Iris pigment epithelial cell (primary cell): ENCODE measurements at places on chromosomes 2 and 18.

GRCh38 chr18:38454764-38455469 lies 889.3 kb upstream of the CELF4 start:
- DNase-seq, result no peak

GRCh38 chr2:113780472-113780871 lies 24.0 kb upstream of the SLC35F5 start:
- no peak for DNase-seq

DNA sequence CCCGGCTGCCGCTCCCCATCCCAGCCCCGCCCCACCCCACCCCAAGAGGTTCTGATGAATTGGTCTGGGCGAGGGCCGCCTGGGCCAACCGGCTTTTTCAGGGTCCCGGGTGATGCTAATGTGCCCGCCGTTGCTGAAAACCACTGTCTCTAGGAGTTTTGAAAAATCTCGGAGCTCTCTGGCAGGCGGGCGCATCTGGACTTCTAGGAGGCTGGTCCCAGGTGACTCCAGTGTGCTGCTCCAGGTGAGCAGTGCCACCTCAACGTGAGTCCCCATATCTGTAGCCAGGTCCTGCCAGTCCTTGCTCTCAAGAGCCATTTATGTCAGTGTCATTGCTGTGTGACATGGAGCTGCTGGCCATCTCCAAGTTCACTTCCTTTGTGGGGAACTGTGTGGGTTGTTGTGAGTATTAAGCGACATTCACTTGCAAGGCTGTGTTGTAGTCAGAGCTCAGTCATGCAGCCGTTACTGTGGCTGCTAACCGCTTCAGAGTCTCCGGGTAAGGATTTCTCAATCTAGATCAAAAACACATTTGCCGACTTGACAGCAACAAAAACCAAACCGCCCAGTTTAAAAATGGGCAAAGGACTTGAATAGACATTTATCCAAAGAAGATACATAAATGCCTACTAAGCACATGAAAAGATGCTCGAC lies at the start of gene RFX8:
Gene RFX8 (minus strand): TSS at position 382 of the 654 bp plus-strand sequence. CDS start 8,264 bp downstream, outside the sequence.
- peak; percentile 95 for DNase-seq

GRCh38 chr2:402721-403120 lies 114.8 kb upstream of the ALKAL2 start:
- no peak for DNase-seq

GRCh38 chr18:78295262-78295661 lies 684.4 kb upstream of the SALL3 start:
- no peak for DNase-seq

DNA sequence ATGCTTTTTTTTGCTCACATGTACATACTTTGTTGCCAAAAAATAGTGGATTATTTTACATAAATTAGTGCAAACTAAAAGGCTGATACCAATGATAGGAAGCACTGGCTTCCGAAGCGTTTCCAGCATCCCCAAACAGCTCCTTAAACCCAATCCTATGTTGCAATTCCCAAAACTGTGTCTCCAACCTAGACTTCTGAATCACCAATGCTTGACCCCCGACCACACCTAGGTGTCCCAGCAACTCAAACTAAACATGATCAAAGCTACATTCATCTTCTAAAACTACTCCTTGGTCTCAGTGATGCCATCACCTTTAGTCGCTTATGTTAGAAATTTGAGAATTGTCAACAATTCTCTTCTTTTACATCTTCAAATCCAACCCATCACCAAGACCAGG lies 13.4 kb downstream of the ATP8B1 start:
- no peak for DNase-seq

DNA sequence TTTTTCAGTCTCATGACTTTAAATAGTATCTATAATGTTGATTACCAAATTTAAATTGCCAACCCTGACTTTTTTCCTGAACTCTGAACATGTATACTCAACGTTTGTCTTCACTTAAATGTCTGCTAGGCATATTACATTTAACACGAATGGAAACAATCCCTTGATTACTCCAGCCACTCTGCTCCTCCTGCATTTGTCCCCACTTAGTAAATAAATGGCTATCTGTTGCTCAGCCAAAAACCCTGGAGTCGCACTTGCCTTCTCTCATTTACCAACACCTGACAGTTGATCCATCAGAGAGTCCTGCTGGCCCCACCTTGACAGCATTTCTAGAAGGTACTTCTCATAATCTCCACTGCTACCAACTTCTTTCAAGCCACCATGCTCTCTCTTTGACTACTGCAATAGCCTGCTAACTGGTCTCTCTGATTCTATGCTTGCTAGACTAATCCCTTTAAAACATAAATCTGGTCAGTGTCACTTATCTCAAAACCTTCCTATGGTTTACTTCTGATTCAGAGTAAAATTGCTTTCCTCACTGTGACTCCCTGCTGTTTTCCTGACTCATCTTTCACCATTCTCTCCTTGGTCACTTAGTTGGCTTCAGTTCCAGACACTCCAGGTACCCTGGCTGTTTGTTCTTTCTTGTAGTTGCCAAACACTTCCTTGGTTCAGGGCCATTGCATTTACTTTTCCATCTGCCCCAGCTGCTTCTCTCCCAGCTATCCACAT lies 31.9 kb downstream of the SPAG16 start:
- DNase-seq, result peak; percentile 62

- no peak for DNase-seq
Observed at GRCh38 chr18:8018701-8019331, 451.7 kb downstream of the PTPRM start.

DNA sequence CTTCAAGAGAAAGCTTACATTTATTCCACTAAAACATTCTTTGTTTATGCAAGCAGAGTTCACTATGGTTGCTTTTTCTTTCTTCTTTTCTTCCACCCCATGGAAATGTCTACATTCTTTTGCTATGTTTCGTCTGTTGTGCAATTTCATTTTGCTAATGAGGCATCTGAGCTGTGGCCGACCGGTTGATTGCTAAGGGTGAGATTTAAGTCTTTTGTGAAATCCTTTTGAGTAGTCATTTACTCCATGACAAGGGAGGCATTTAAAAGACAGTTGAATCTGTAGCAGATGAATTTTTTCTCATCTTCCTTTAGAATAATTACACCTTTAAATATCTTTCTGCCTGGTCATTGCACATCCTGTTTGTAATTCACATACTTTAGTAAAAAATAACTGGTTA lies 324.1 kb upstream of the THUMPD2 start:
- peak; percentile 84 for DNase-seq

DNA sequence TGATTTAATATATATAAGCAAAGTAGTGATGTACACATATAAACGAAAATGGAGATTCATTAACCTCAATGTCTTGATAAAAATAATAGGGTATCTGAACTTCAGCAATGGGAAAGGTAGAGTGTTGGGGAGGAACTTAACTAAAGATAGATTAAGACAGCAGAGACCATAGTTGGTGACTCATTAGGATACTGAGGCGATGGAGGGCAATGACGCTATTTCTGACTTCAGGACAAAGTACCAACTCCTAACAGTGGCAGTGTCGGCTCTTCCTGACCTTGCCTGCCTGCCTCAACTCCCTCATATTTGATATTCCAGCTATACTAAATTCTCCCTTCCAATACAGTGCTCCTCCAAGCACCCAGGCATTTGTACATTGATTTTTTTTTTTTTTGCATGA lies 98.6 kb downstream of the CDH2 start:
- DNase-seq, result no peak
